Fibroblast of the aortic adventitia (primary cell): ENCODE measurements at places on chromosomes 16 and 17.

- DNase-seq = peak; percentile 72
These were observed 7.0 kb downstream of the MPP2 start for GRCh38 chr17:43900183-43900857.

- DNase-seq = peak; percentile 40
These were observed 46.6 kb upstream of the WSB1 start for GRCh38 chr17:27247071-27247957.

DNA sequence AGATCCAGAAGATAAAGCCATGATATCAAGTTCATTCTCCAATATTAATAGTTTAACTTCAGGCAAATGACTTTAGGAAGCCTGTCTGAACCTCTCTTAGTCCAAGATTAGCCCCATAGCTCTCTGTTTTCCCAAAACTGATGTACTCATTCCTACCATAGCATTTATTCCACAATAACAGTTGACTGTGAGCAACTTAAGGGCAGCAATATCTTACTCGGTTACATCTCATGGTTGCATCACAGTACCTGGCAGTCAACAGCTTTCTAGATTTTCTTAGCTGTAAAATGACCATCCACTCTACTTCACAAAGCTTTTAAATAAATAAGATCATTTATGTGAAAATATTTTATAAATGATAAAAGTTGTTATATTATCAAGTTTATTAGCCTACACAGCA, 58.2 kb upstream of the STAC2 start:
- DNase-seq = peak; percentile 47

- DNase-seq = peak; percentile 37
These were observed 84.2 kb downstream of the ABCA8 start for GRCh38 chr17:68870976-68871375.

DNA sequence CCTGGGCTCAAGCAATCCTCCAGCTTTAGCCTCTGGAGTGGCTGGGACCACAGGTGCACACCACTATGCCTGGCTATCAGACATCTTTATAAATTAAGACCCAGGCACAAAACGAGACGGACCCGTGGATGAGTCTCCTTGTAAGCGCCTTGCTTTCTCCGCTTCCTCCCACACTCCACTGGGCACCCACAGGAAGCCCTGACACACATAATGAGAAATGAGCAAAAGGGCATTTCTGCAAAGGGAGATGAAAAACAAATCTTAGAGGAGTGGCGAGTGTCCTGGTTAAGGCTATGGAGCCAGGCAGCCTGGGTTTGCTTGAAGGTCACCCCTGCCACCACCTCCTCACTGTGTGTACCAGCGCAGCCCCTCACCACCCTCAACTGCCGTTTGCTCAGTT, 56.3 kb downstream of the XYLT1 start:
- no peak for DNase-seq

DNA sequence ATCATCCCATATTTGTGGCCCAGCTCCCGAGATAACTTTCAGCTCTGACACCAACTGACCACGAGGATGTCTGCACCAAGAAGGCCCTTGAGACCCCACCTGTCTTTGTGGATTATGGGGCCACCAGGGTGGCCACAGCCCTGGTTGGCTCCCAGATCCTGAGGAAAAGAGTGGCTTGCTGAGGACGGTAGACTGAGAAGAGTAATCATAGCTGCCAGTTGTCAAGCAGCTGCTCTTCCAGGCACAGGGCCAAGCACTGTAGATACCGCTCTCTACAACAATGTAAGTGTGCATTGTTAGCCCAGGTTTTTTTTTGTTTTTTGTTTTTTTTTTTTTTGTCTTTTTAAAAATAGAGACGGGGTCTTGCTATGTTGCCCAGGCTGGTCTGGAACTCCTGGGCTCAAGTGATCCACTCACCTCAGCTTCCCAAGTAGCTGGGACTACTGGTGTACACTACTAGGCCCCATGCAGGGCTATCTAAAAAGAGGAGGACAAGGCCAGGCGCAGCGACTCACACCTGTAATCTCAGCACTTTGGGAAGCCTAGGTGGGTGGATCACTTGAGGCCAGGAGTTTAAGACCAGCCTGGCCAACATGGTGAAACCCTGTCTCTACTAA, 9.6 kb downstream of the ZNF205 start:
- no peak for DNase-seq

GRCh38 chr17:67312265-67312664, 54.1 kb downstream of the PSMD12 start:
- no peak for DNase-seq

DNA sequence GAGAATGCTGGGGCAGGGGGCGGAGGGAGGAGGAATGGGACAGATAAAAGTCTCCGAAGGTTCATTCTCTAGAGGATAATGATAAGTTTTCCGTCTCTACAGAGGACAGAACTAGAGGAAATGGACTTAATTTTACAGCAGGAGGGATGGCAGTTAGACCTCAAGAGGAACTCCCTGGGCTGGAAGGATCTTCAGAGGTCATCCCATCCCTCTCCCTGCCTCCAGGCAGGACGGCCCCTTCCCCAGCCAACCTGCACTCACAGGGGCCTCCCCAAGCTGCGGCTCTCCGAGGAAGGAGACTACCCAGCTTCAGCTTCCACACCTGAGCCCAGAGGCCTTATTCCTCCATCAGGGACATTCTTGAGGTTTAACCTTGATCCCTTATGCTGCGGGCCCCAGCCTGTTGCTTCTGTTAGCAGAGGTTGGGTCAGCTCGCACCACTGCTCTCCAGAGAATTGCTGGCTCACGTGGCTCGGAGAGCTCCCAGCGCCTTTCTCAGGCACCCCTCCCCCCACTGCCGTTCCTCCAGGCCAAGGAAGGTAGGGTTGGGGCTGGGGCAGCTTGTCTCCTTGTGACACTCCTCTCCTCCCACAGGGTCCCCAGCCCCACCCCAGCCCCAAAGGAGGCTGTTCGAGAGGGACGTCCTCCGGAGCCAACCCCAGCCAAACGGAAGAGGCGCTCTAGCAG, 8.5 kb downstream of the ELOB start:
- DNase-seq = no peak

DNA sequence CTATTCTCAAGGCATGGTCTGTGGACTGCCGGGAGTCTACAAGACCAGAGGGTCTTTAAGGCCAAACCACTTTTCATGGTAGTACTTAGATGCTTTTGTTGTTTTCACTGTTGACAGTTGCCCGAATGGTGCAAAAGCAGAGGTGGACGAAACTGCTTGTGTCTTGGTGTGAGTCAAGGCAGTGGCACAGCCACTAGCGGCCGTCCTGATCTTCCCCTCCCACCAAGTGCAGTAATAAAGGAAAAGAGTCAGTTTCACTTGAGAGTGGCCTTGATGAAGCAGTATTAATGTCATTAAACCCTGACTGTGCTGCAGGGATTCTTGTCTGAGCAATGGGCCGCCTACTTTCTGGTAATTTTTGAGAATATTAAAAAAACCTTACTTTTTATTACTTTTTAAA, 109.1 kb downstream of the PRKCA start:
- no peak for DNase-seq

GRCh38 chr17:19502517-19502916, 31.1 kb upstream of the SLC47A1 start:
- no peak for DNase-seq

DNA sequence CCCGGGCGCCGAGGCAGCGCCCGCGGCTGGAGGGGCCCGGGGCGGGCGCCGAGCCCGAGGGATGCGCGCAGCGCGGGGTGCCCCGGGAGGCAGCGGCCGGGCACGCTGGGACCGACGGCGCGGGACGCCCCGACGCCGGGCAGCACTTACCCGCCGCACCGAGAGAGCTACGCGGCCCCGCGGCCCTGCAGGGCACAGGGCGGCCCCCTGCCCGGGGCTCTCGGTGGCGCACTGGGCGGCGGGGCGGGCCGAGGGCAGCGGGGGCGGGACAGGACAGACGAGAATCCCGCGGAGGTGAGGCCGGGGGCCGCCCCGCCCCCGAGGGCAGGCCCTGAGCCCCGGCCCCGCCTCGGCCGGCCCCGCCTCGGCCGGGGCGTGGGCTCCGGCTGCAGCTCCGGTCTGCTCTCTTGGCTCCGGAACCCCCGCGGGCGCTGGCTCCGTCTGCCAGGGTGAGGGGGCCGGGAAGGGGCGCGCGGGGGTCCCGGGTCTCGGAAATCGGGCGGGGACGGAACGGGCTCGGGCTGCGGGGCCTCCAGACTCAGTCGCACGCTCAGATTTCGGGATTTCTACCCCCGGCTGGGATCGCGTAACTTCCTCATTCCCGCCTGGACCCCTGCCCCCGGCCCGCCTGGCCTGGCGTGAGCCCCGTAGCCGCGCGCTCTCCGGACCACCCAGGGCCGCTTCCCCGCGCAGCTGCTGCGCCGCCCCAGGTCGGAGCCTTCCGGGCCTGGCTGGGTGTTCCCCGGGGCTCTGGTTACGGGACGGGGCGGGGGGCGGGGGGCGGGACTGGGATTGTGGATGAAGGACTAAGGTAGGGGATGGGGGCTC, at the start of gene PLD2:
Gene PLD2 (plus strand): TSS at position 376 of the 828 bp plus-strand sequence. CDS start 621 bp downstream, outside the sequence.
- DNase-seq = peak; percentile 57
